ENCODE measurements at places on chromosomes 2 and 18.
A peak's percentile ranks its signal among the peaks of the same experiment; 100 is the strongest.

GRCh38 chr2:172615727-172616261 lies 59.9 kb downstream of the PDK1 start:
- no peak for DNase-seq

- no peak for DNase-seq
These were observed 575 bp downstream of the HSPD1 start for GRCh38 chr2:197498937-197499593.

DNA sequence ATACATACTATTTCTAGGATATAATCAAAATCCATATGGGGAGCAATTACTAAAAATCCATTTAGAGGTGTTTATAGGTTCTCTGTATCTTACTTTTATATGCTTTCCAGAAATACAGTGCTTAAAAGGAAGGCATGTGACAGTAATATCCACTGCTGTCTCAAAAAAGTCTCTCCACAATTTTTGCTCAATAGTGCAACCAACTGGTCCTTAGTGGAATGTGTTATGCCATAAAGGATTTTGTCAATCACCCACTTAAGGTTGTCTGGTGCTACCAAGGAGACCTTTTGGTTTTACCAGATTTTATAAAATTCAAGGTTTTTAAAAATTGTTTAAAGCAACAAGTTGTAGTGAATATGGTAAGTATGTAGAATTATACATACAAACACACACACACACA lies 328.5 kb upstream of the DSEL start:
- no peak for DNase-seq

DNA sequence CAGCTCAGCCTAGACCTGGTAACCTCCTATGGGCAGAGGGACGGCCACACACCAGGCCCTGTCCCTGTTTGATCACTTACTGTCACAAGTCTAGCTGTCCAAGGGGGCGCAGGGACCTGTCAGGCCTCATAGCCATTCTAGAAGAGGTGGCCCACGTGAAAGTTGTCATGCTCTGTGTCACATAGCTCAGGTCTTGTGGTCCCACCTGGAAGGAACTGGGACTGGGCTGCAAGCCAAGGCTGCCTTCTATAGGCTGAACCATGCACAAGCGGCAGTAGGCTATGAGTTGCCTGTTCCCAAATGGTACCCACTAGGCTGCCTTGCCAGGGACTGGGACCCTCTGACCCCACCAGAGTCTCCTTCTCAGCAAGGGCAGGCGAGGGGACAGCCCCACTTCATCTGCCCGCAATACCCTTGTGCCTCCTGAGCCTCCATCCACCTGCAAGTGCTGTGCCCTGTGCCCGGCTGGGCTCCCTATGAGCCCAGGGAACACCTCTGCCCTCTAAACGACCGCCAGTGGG lies 177.5 kb downstream of the ANAPC1 start:
- no peak for DNase-seq

GRCh38 chr18:48680339-48681250 lies 141.8 kb downstream of the CTIF start:
- DNase-seq = no peak

DNA sequence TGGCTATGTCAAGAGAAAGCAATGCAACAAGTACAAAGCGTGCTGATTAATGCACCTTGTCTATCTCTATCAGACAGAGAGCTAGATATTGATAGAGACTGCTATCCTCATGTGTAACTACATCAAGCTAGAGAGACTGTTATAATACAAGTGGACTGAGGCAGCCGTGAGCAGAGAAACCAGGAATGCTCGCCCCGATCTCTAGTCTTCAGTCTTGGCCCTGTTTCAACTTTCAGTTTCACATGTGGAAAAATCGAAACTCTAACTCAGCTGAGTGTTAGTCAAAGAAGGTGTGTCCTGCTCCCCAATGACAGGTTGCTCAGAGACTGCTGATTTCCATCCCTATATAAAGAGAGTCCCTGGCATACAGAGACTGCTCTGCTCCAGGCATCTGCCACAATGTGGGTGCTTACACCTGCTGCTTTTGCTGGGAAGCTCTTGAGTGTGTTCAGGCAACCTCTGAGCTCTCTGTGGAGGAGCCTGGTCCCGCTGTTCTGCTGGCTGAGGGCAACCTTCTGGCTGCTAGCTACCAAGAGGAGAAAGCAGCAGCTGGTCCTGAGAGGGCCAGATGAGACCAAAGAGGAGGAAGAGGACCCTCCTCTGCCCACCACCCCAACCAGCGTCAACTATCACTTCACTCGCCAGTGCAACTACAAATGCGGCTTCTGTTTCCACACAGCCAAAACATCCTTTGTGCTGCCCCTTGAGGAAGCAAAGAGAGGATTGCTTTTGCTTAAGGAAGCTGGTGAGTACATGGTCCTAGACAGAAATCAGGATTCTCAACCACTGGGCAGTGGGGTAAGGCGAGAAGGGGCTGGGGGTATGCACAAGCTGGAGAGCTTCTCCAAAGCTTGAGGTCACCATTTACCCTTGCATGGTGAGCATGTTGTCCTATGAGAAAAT lies at the start of gene RSAD2:
Gene RSAD2 (plus strand): TSS at position 376 of the 903 bp plus-strand sequence. CDS start 24 bp downstream, at position 400.
- DNase-seq = peak; percentile 9

DNA sequence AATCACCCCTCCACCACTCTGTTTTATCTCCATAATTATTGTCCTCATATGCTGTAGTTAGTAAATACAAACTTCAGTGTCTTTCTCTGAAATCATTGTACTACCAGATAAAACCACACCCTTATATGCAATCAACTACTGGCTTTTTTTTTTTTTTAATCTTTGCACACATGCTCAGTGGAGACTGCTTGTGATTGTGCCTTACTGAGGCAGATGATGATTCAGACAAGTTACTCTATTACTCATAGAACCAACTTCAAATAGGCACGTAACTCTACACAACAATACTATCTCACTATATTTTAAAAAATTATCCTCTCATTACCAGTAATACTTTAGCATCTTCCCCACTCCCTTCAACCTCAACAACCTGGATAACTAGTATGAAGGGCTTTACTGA lies 1278.4 kb upstream of the PIK3C3 start:
- no peak for DNase-seq

DNA sequence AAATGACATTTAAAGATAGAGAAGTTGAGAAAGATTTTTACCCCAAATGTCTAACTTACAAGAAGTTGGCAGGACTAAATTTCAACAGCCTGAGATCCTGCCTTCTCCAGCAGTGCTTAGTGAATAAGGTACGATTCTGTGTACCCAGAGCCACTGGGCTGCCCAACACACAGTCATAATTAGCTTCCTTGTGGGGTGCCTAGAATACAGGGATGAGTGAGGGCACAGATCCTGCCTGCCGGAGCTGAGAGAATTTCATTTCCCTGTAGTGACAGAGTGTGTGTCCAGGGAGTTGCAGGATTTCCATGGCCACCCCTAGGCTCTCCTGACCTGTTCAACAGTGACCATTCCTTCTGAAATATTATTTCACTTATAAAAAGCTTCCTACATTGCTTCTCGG lies 27.0 kb downstream of the GREB1 start:
- DNase-seq = no peak

Measured in fibroblast of skin of left biceps (primary cell).